Activated T-helper 2 cell treated with anti-CD3 and anti-CD28 coated beads, Interferon-gamma antibody, Interleukin-2, Interleukin-4, amounts not matched to agents 10 μg/mL and 5 μg/mL and 100 μg/mL, durations not matched to agents 14 hours and 24 hours and 36 hours (primary cell): ENCODE measurements at places on chromosomes 5 and 9.

DNA sequence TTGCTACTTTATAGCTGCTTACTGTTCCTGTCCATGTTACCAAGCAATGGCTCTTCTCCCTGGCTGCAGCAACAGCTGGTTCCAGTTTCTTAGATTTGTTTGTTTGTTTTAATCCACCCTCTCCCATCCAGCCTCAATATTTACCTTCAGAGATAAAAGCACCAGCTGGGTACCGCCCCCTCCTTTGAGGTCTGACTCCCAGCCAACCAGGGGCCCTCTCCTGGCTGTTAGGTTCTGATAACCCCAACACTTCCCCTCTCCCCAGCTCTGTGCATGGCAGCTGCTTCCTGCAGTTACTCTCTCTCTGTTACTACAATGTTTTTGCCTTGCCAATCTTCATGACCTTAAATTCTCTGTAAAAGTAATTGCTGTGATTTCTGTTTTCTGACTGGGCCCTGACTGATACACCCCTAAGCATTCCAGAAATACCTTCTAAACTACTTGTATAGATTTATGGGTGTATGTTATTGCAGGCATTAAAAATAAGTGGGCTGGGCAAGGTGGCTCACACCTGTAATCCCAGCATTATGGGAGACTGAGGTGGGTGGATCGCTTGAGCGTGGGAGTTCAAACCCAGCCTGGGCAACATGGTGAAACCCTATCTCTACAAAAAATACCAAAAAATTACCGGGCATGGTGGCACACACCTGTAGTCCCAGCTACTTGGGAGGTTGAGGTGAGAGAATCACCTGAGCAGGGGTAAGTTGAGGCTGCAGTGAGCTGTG, 2.6 kb upstream of the GCNT1 start:
- H3K27ac ChIP-seq = no peak overlapping the region
- peaks cover 40% of the 10 kb centered on the region for H3K4me1 ChIP-seq
- peak; percentile 42 for DNase-seq
- peaks cover 33% of the 10 kb centered on the region for H3K36me3 ChIP-seq
- H3K27me3 ChIP-seq = no peaks in the 10 kb centered on the region

- no peak overlapping the region for H3K4me3 ChIP-seq
- peaks cover 29% of the 10 kb centered on the region for H3K4me1 ChIP-seq
- no peaks in the 10 kb centered on the region for H3K36me3 ChIP-seq
- H3K27ac ChIP-seq = peak overlapping the region; percentile 62
These were observed 157.2 kb upstream of the PANK3 start for GRCh38 chr5:168736281-168736831.

GRCh38 chr5:149623473-149623872, 42.2 kb downstream of the ARHGEF37 start:
- H3K4me3 ChIP-seq = no peak overlapping the region
- no peak for DNase-seq
- H3K27ac ChIP-seq = no peak overlapping the region
- H3K27me3 ChIP-seq = no peaks in the 10 kb centered on the region
- H3K4me1 ChIP-seq = peaks cover 4% of the 10 kb centered on the region
- H3K36me3 ChIP-seq = no peaks in the 10 kb centered on the region

DNA sequence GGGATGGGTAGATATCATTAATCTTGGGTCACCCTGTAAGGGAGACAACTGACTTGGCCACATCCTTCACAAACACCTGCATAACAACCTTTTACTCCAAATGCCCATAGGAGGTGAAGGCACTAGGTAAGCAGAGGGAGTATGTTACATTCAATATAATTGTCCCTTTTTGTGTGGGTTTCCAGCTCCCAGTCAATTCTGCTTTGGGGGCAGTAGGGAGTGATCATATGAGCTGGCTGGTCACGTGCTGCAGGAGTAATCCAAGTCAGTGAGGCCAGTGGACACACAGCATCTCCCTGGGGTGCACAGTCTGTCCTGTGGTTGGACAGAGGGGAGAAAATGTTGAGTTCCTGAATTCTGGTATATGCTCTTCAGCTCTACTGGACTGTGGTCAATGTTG, 1.2 kb upstream of the AGXT2 start:
- H3K27ac ChIP-seq = no peak overlapping the region
- no peaks in the 10 kb centered on the region for H3K36me3 ChIP-seq
- no peaks in the 10 kb centered on the region for H3K4me1 ChIP-seq
- H3K27me3 ChIP-seq = peaks cover 5% of the 10 kb centered on the region
- no peak for DNase-seq
- H3K4me3 ChIP-seq = no peak overlapping the region

DNA sequence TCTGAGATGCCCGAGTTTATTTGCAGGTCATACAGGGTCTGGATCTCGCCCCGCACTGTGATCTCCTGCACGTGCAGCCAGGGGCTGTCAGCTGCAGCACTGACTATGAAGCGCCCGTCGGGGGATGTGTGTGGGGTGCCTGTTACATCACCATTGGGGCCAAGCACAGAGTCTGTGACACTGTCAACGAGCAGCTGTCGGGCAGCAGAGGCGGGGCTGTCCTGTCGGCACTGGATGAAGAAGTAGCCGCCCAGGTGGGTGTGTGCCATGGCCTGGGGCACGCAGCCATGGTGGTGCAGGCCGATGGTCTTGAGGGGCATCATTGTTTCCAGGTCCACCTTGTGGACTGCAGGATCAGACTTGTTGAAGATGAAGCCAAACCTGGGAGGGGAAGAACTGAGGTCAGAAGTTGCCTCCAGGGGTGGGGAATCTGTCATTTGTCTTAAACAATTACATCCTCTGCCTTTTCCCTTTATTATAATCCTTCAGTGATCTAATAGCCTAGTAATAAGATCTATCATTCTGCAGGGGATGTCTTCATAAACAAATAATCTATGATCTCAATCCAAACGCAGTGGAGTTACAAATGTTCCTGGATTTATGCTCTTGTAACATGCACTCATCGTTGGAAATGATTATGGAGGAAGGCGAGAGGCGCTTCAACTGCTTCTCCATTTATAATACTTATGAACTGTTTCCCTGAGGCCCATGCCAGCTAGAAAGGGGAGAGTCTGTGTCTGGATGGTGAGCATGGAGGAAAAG, 147.8 kb downstream of the HSPA4 start:
- no peak for DNase-seq
- H3K27me3 ChIP-seq = no peaks in the 10 kb centered on the region
- H3K27ac ChIP-seq = no peak overlapping the region
- H3K4me3 ChIP-seq = no peak overlapping the region
